ENCODE measurements at places on chromosomes 7 and 10.

DNA sequence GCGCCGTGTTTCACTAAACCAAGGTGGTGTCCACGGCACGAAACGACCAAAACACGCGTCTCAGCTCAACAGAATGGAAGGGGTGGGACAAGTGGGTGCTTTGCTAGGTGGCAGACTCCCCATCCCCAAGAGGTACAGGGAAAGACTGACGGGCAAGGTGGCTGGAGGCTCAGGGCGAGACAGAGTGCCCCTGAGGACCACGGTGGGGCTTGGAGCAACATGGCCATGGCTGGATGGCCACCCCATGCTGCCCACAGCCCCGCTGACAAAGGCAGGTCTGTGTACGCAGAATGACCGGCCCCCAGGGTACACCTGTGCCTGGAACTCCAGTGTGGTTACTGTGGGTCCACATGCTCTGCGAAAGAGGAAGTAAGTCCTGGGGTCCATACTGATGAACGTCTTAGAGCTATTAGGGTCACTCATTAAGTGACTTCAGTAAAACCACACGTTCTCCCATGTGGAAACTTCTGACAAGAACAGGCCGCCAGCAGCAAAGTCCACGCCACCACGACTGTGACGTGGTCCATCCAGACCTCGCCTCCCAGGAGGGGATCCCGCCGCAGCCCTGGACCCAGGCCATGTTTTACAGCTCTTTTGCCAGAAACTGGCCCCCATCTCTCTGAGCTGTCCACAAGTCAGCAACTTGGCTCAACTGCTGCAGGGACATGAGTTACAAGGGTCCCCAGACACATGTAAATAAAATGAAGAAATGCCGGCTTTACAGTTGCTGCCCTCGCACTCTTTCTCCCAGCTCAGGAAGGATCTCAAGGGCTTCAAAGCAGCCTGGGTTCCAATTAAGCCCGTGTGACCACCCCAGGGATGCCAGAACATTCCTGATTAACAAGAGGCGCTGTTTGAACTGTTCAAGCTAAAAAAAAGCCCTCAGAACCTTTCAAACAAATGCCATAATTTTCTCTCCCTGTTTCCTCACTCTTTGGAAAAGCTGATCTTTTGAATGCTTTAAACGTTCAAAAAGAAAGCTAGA is 66.8 kb downstream of the MAD1L1 start:
- DNase-seq = no peak

DNA sequence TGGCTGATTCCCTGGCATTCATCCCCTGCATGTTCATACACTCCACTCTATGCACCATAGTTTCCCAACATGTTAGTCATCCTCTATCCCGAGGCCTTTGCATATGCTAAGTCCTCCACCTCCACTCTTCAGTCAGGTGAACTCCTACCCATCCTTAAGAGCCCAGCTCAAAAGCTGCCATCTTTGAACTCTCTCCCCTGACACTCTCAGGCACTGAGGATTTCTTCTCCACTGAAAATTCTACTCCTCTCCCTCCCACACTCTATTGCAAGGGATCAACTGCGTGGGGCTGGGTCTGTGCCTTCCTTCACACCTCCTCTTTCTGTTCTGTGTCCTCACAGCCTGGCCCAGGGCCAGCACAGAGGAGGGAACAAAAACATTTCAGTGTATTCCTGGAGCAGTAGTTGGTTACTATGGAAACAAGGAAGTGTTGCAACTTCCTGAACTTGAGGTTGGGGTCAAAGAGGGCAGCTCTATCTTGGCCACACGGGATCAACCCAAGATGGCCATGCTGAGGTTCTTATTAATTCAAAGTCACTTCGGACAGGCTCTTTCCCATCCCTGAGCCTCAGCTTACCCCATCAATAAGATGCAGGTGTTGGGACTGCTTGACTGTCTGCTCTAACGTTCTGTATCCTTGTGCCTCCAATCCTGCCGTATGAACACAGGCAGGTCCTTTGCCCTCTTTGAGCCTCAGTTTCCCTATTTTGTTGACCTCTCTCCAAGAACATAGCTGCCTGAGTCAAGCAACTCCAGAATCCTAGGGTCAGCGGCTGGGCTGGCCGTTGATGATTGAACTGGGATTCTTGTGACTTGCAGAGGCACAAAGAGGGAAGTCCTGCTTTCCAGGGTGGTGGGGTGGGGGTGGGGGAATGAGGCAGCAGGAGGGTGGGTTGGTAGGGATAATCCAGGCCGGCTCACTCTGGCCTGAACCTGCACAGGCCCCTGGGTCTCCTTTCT is 15.5 kb downstream of the ZMIZ1 start:
- DNase-seq = no peak

DNA sequence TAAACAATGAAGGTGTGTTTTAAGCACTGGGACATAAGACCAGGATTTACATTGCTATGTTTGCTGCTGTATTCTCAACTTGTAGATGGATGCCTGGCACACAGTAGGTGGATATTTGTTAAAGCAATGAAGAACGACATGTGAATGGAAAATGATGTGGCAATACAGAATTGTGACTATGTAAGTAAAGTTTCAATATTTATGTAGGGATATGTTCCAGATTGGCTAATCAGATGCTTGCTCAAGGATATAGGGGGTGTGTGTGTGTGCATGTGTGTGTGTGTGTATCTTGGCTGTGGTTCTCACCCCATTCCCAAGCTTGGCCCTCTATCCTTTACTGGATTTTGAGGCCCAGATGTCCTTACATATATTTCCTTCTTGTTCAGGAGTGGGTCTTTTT is 42.7 kb upstream of the LAMB1 start:
- no peak for DNase-seq

- DNase-seq = no peak
These were observed 111.5 kb downstream of the HDAC9 start for GRCh38 chr7:18607025-18607424.

Data from stimulated activated CD8-positive, alpha-beta memory T cell treated with anti-CD3 and anti-CD28 coated beads, Interleukin-4, amount 100 ng/mL, for 4 hours (primary cell).